ENCODE measurements at places on chromosomes 6 and 20.

DNA sequence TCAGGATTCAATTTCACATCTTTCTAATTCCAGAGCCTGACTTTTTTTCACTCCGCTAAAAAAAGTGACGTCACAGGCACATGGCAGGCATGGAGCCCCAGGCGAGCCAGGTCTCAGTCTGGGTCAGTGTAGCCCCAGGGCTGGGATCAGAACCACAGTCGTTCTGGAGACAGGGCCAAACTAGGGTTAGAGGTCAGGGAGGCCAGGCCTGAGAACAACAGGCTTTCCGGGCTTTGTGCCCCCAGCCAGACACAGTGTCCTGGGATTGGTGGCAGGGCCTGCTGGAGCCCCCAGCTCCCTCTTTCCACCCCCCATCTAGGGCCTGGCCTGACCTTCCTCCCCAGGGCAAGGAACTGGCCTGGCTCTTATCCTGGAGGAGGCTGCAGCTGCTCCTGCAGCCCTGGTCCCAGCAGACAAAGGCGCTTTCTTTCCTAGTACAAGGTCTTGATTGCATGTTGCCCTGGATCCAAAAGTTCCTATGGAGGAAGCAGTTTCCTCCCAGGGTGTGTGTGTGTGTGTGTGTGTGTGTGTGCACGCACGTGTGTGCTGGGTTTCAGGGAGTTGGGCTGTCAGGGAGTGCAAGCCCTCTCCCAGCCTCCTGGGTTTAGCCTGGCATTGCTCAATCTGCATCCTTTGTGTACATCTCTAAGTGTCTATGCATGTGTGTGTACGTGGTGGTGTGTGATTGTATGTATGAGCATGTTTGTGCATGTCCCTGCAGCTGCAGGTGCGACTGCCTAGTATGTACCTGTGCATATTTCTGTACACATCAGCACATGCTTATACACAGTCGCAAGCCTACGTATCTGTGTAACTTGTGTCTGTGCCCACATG, 26.5 kb upstream of the EMILIN3 start:
- no peak overlapping the region for H3K4me3 ChIP-seq
- DNase-seq, result peak; percentile 53
- no peaks in the 10 kb centered on the region for H3K36me3 ChIP-seq
- no peak overlapping the region for H3K27ac ChIP-seq

DNA sequence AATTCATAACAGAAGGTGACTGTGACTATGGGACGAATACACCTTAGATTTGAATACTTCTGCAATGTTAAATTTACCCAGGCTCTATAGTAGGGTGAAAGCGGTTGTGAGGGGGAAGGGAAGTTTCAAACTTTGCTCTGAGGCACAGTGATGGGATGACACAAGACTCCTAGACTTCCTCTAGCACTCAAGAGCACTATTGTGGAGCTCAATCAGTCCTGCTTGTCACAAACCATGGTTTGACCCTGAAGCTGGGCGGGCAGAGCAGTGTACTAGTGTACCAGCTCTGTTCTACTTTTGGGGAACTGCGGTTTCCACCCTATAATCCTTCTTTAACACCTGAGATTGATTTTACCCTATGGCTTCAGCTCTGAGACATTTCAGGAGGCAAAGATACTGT, 17.1 kb downstream of the TRIM27 start:
- no peaks in the 10 kb centered on the region for H3K4me1 ChIP-seq
- H3K4me3 ChIP-seq, result no peak overlapping the region
- H3K36me3 ChIP-seq, result peaks cover 74% of the 10 kb centered on the region
- H3K27me3 ChIP-seq, result no peaks in the 10 kb centered on the region
- no peak for DNase-seq
- no peak overlapping the region for H3K27ac ChIP-seq

- no peaks in the 10 kb centered on the region for H3K27me3 ChIP-seq
- DNase-seq, result no peak
- peaks cover 8% of the 10 kb centered on the region for H3K4me1 ChIP-seq
- H3K27ac ChIP-seq, result no peak overlapping the region
Observed at GRCh38 chr6:146289816-146290588, 253.6 kb upstream of the RAB32 start.

DNA sequence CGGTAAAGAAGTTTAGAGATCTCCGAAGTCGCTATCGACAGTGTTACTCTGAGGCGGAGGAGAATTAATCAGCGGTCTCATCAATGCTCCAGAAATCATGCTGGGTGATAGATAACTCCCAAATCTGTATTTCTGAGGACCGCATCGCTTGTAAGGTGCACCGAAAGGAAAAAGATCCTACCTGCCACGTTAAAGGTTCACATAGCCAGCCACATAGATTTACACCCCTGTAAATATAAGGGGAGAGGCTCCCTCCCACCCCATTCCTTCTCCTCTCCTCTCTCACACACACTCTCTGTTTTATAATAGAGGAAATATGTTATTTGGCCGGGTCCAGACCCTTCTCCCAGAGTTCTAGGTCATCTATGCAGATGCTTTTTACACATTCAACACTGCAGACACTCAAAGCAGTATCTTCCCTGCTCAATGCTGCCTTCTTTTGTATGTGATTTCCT, 620 bp upstream of the DEK start:
- no peak for DNase-seq
- H3K4me1 ChIP-seq, result peaks cover 35% of the 10 kb centered on the region
- H3K27ac ChIP-seq, result 0 out of 2 replicates have a peak overlapping the region, but pooled peaks have one; percentile 1
- H3K36me3 ChIP-seq, result 0 out of 2 replicates have a peak, but pooled peaks cover 7% of the 10 kb centered on the region
- H3K4me3 ChIP-seq, result peak overlapping the region; percentile 97

GRCh38 chr6:163291622-163292021, 122.9 kb upstream of the QKI start:
- no peaks in the 10 kb centered on the region for H3K27me3 ChIP-seq
- H3K4me3 ChIP-seq, result no peak overlapping the region
- DNase-seq, result no peak

DNA sequence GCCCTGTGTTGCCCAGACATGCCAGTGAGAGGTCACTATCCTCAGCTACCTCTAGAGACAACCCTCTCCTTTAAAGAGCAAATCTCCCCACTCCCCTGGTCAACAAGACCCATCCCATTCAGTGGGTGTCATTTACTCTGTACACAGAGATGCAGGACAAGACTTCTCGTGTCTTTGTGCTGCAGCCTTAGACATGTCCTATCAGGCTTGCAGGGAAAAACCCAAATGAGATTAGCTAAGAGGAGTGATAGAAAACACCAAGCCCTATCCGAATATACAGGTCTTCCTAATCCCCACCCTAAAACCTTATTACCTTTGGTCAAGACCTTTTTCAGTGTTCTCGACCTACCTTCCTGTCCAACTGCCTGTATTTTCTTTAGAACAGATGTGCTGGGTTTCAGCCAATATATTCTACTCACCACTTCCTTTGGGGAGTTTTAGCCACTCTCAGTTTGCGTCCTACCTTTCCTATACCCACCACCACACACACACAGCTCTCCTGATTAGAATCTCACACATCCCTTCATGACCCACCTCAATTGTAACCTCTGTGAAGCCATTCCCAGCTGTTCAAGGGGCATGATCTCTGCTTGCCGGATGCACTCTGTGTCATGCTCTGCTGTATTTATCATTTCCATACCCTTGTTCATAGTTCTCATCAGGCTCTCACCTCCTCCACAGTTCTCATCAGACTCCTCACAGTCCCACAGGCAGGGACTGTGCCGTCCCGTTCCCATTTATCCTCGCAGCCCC, 39.7 kb downstream of the TRAM2 start:
- no peak overlapping the region for H3K4me3 ChIP-seq
- DNase-seq, result no peak
- H3K4me1 ChIP-seq, result no peaks in the 10 kb centered on the region
- no peaks in the 10 kb centered on the region for H3K27me3 ChIP-seq
- no peaks in the 10 kb centered on the region for H3K36me3 ChIP-seq

DNA sequence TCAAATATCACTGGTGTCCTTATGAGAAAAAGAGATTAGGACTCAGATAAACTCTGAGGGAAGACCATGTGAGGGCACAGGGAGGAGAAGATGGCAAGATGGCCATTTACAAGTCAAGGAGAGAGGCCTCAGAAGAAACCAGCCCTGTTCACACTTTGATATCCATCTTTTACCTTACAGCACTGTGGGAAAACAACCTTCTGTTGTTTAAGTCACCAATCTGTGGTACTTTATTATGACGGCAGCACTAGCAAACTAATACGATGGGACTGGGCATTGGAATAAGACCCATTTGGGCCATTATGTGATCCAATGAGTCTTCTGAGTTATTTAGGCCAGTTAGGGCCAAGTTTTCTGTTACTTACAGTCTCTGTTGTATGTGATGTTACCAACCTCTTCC, 26.4 kb upstream of the CD2AP start:
- H3K27me3 ChIP-seq, result no peaks in the 10 kb centered on the region
- no peak for DNase-seq
- H3K27ac ChIP-seq, result no peak overlapping the region
- H3K4me1 ChIP-seq, result 0 out of 2 replicates have a peak, but pooled peaks cover 10% of the 10 kb centered on the region
- no peak overlapping the region for H3K4me3 ChIP-seq

GRCh38 chr6:156867121-156867520, 89.9 kb downstream of the ARID1B start:
- no peaks in the 10 kb centered on the region for H3K27me3 ChIP-seq
- no peaks in the 10 kb centered on the region for H3K36me3 ChIP-seq
- H3K4me1 ChIP-seq, result no peaks in the 10 kb centered on the region
- no peak overlapping the region for H3K27ac ChIP-seq
- DNase-seq, result no peak

DNA sequence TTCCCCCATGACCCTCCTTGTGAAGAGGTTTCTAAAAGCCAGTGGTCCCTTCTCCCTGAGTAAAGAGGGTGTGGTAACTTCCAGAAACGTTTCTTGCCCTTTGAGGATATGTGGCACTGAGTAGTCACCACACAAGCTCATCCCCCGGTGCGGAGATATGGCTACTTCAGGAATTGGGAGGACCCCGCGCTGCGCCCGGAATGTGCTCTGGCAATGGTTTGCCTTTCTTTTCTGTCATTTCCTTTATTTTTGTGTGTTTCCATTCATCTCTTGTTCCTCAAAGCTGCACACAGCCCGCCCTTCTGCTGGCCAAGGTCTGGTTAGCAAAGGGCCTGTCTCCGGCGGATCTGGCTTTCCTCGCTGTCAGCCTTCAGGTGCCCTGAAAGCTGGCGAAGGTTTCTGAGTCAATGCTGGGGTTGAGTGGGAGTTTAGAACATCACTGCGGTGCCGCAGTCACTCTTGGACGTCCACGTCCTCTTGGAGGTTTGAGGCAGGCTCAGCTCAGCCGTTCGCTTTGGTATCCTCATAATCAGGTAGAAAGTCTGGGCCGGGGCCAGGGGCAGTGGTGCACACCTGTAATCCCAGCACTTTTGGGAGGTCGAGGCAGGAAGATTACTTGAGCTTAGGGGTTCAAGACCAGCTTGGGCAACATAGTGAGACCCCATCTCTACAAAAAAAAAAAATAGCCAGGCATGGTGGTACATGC, 67.2 kb downstream of the TCP11 start:
- no peaks in the 10 kb centered on the region for H3K27me3 ChIP-seq
- no peak overlapping the region for H3K4me3 ChIP-seq
- no peak for DNase-seq

DNA sequence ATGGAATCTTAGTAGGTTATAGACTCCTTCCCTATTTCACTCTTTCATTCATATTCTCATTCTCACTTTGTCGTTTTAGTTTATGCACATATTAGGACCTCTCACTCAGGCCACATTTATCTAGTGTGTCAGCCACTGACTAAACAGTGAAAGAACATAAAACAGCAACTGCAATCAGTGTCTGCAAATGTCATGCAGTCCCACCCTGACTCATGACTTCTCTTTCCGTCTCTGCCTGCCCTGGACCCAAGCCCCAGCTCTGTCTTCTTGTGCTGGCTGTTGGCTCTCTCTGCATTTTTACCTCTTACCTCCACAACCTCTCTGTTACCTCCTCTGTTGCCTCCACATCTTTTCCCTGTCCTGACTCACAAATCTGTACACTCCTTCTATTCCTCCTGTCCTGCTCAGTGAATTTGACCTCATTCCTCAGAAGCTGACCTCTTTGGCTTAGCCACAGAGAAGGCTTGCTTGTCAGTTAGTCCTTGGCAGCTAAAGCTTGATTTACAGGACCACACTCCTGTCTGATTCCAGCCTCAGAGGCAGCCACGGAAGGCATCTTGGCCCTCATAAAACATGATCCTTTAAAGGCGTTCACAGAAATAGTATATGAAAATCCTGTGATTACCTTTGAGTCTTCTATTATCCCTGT, 247.6 kb downstream of the PKHD1 start:
- H3K4me1 ChIP-seq, result no peaks in the 10 kb centered on the region
- DNase-seq, result no peak
- H3K27ac ChIP-seq, result no peak overlapping the region
- no peak overlapping the region for H3K4me3 ChIP-seq
- H3K36me3 ChIP-seq, result no peaks in the 10 kb centered on the region

GRCh38 chr20:59164686-59165391, 1.2 kb downstream of the ZNF831 start:
- H3K4me3 ChIP-seq, result no peak overlapping the region
- peaks cover 99% of the 10 kb centered on the region for H3K27me3 ChIP-seq
- no peak for DNase-seq
- H3K36me3 ChIP-seq, result no peaks in the 10 kb centered on the region

- H3K27ac ChIP-seq, result no peak overlapping the region
- no peaks in the 10 kb centered on the region for H3K36me3 ChIP-seq
- DNase-seq, result no peak
- peaks cover 11% of the 10 kb centered on the region for H3K4me1 ChIP-seq
- no peaks in the 10 kb centered on the region for H3K27me3 ChIP-seq
- no peak overlapping the region for H3K4me3 ChIP-seq
Observed at GRCh38 chr6:16278048-16278724, 39.8 kb downstream of the GMPR start.

DNA sequence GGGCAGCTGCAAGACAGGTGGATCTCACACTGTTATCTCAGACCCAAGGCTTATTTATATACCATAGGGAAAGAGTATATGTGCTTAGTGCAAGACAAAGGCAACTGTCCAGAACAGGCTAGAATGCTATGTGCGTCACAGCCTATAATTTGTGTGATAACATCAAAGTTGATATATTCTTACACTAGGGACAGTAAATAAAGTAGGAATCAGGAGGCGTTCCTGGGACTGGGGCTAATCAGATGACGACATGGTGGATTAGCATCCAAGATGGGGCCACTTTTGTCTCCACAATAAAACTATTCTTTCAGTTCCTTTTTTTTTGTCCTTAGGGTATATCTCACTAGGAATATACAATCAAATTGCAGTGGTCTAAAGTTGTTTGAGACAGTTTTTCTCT, 54.9 kb upstream of the IER3 start:
- H3K27ac ChIP-seq, result no peak overlapping the region
- H3K4me1 ChIP-seq, result peaks cover 8% of the 10 kb centered on the region
- H3K4me3 ChIP-seq, result no peak overlapping the region
- no peak for DNase-seq
- no peaks in the 10 kb centered on the region for H3K27me3 ChIP-seq
- H3K36me3 ChIP-seq, result no peaks in the 10 kb centered on the region

DNA sequence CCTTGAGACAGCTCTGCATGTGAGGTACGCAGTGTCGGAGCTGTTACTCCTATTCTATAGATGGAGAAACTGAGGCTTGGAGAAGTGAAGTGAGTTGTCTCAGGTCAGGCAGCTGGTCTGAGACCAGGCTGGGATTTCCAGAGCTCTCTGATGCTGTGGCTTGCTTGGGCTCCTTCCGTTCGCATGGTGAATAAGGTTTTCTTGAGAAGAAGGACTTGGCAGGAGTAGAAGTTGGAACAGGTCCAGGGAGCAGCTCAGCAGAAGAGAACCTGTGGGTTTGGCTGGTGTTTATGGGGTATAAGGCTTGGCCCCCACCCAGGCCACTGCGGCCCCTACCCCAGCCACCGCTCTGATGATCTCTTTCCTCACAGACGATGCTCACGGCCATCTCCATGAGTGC, 7.4 kb downstream of the SLC12A5 start:
- no peaks in the 10 kb centered on the region for H3K36me3 ChIP-seq
- peaks cover 67% of the 10 kb centered on the region for H3K27me3 ChIP-seq
- no peak overlapping the region for H3K27ac ChIP-seq
- no peak overlapping the region for H3K4me3 ChIP-seq
- no peaks in the 10 kb centered on the region for H3K4me1 ChIP-seq
- DNase-seq, result no peak

Data from PC-9 (cell line).